ENCODE measurements at places on chromosomes 5 and 9. TPM values are rescaled to one million over a fixed set of nuclear protein-coding genes. Genes with fewer than 3 reads are reported as not detected.

The CDHR2 gene
- 1.6 TPM for total RNA-seq

GRCh38 chr5:158976035-158976434, 123.7 kb downstream of the EBF1 start:
- no peaks in the 10 kb centered on the region for H3K36me3 ChIP-seq
- H3K27ac ChIP-seq = no peak overlapping the region
- H3K4me3 ChIP-seq = no peak overlapping the region
- no peaks in the 10 kb centered on the region for H3K27me3 ChIP-seq
- peaks cover 27% of the 10 kb centered on the region for H3K4me1 ChIP-seq

GRCh38 chr5:160573318-160573717, 151.7 kb downstream of the PTTG1 start:
- no peaks in the 10 kb centered on the region for H3K4me1 ChIP-seq
- H3K36me3 ChIP-seq = no peaks in the 10 kb centered on the region
- H3K4me3 ChIP-seq = no peak overlapping the region
- no peak for DNase-seq

DNA sequence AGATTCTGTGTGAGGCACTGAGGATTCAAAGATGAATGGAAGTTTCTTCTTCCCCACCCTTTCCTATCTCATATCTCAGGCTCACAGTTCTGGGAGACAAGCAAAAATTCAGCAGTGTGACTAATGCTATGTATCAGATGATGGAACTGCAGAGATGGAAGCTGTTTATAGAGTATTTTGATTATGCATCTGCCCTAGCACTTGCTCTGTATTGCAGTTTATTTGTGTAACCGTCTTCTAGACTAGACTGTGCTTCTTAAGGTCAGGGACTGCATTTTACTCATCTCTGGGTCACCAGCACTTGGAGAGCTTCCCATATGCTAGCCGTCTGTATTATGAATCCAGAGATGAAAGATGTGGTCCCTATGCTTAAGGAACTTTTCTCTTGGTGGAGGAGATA, 12.6 kb downstream of the CAVIN4 start:
- no peak overlapping the region for H3K4me3 ChIP-seq
- H3K27ac ChIP-seq = peak overlapping the region; percentile 72
- no peaks in the 10 kb centered on the region for H3K27me3 ChIP-seq

GRCh38 chr5:142167458-142167857, 58.9 kb downstream of the NDFIP1 start:
- H3K27me3 ChIP-seq = no peaks in the 10 kb centered on the region
- DNase-seq = no peak
- H3K27ac ChIP-seq = no peak overlapping the region

DNA sequence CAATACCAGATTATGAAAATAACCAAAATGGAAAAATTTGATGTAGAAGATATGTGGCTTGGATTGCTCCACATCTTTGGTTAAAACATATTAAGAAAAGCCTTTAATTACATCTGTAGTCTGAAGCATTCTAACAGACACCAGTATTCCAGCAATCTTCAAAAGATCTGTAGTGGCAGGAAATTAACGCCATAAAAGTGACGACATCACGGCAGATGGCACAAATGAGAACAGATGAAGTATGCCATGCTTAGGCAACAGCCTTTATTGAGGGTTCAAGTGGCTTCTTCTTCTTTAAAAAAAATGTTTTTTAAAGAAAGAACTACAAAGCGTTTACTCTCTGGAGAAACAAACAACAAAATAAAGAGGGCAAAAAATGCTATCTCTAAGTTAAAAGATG, 164.2 kb downstream of the MEF2C start:
- peaks cover 18% of the 10 kb centered on the region for H3K27me3 ChIP-seq
- peaks cover 12% of the 10 kb centered on the region for H3K4me1 ChIP-seq
- no peak overlapping the region for H3K27ac ChIP-seq
- H3K4me3 ChIP-seq = no peak overlapping the region
- no peaks in the 10 kb centered on the region for H3K36me3 ChIP-seq

All from progenitor cell of endocrine pancreas (in vitro differentiated cells).